Retinal pigment epithelial cell (primary cell): ENCODE measurements at places on chromosomes 16 and 17.

GRCh38 chr17:44992242-44992939 is 24.3 kb upstream of the C1QL1 start:
- DNase-seq = no peak

- DNase-seq = no peak
Measured at GRCh38 chr17:72539981-72540897, 419.4 kb downstream of the SOX9 start.

DNA sequence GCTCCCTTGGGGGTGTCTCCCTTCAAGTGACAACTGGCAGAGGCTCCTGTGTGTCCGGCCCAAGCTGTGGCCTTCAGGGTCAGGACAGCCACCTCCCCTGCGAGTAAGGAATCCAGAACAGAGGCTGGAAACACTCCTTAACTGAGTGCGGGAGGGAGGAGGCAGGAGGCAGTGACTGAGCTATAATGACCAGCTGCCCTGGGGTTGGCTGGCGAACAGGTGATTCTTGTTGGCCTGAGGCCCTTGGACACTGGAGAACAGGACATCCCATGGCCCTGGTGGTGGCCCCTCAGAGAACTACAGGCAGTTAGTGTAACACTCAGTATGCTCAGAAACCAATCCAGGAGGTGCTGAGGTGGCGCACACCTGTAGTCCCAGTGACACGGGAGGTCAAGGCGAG is 9.4 kb upstream of the SNAI3 start:
- DNase-seq = no peak

DNA sequence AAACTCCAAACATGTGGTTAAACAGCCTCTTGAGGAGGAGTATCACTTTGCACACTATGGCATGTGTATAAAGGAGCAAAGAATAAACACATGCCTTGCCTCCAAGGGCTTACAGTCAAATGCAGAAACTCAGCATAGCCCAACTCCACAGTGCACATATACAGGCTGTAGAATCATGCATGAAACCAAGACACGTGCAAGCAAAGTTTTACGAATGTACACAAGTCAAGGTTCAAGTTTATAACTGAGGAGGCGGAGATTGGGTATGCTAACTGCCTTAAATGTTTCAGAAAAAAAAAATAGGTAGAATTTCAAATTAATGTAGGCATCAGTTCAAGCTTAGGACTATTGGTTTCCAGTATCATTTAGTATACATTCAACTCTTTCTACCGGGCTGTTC is 321.1 kb downstream of the SOX9 start:
- no peak for DNase-seq

DNA sequence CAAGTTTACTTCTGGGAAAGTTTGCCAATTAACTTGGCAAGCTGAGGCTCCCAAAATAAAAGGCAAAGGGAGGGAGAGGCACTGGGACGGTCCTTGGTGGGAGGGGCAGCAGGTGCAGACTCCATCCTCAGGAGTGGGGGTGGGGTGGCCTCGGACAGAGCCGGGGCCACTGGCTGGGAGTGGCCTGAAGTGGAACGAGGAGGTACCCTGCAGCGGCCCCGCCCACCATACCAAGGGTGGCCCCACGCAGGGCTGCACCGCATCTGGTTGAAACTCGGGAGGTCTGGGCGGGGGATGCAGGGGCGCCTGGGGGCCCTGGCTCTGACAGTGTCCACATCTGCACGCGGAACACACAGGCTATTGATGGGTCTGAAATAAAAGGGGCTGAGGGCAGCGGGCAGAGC is 42.4 kb upstream of the SLC38A10 start:
- no peak for DNase-seq

GRCh38 chr17:55120651-55121050 is 144.1 kb upstream of the HLF start:
- no peak for DNase-seq

- DNase-seq = no peak
Measured at GRCh38 chr16:47519546-47519945, 58.4 kb downstream of the PHKB start.

DNA sequence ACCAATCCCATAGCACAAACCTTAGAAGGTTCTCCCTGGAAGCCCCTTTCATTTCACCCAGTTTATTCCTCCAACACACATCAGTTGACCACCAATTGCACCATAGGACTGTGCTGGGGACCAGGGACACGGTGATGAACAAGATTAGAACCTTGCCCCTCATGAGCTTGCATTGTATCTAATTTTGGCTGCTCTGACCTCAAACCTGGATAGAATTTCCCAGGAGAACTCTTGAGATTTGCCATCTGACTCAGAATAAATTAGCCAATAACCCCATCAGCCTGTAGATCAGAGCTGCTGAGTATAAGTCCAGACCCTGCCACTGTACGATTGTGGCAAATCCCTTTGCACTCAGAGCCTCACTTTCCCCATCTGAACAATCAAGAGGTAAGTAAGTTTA is 52.1 kb downstream of the CDH11 start:
- no peak for DNase-seq

DNA sequence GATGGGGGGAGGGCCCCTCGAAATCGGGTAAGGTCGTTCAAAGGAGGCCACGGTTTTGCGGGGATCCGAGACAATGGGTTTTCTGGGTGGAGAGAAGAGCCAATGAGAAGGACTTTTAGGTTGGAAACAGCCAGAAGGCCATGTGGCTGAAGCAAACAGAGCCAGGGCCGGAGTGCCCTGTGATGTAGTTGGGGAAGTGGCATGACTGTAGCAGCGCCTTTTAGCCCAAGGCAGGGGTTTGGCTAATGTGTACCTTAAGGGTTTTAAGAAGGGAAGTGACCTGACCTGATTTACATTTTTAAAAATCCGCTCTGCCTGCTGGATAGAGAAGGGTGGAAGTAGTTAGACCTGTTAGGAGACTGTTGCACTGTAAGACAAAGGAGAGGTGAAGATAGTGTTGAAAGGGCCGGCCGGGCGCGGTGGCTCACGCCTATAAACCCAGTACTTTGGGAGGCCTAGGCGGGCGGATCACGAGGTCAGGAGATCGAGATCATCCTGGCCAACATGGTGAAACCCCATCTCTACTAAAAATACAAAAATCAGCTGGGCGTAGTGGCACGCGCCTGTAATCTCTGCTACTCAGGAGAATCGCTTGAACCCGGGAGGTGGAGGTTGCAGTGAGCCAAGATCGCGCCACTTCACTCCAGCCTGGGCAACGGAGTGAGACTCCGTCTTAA is 1.0 kb downstream of the LYRM1 start:
- no peak for DNase-seq

DNA sequence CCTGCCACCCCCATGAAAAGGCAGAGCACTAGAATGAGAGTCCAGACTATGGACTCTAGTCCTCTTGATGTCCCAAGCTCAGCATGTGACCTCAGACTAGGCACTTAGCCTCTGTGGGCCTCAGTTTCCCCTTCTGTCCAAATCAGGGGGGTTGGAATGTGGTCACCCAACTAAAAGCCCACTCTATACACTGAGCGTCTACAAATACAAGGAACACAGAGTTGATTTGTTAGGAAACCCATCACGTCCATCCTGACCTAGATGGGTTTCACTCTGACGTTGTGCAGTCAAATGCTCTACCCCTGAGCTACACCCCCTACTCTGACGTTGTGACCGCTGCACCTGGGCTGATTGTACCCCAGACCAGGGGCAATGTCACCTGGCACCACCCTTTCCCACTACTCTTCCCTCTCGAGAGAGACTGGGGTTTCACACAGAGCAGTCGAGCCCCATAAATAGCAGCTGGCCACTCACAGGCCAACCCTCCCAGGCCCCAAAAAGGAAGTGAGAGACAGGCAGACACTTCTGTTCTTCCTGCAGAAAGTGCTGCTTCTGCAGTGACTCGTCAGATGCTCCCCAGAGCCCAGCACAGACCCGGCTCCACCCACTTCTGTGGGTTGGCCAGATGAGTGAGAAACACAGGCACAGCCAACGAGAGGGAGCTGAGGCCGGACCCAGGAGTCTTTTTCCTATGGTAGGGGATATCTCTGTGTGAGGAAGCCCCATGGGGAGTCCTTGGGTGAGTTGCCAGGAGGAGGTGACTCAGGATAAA is 16.1 kb upstream of the TNFRSF13B start:
- DNase-seq = no peak

DNA sequence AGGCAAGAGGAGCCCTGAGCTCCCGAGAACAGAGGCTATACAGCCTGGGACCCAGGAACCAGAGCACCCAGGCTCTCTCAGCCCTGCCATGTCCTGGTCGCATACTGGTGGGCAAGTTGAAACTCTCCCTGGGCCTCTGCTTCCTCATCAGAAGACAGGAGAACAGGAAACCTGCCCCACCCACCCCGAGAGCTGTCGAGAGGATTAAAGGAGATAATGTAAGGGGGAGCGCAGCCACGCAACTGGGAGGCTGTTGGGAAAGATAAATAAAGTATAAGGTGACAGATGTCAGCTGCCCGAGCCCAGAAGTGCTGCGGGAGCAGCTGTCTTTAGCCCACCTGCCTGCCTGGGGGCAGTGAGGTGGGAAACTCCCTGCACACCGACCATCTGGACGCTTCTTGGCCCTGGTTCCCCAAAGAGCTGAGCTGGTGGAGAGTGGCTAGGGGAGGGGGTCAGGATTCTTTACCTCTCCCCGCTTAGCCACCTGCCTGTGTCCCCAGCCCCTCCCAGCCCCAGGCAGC is 6.8 kb downstream of the KIF19 start:
- DNase-seq = no peak

DNA sequence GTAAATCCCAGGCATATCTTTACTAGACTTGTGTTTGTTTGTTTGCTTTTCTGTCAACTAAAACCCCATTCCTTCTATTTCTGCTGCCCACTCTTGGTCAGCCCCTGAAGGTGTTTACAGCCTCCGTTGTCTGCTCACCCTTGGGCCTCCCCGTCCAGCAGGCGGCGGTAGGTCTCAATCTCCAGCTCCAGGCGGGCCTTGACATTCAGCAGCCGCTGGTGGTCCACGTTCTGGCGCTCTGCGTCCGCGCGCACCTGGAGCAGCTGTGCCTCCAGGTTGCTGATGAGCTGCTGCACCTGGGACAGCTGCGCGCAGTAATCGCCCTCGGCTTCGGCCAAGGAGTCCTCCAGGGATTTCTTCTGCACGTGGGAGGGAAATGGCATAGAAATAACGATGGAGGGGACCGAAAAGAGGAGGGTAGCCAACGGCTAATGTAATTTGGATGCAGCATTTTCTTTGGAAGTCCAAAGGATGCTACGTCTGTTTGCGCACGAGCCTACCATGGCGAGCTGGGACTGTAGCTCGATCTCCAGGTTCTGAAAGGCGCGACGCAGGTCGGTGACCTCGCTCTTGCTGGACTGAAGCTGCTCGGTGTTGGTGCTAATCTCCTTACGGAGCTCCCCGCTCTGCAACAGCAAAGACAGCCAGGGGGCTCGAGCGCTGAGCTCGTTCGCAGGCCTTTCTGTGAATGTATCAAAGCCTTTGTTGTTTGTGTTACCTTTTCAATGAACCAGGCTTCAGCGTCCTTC is 3.9 kb downstream of the KRT12 start:
- DNase-seq = no peak

- peak; percentile 43 for DNase-seq
Measured at GRCh38 chr16:77748421-77749005, 26.2 kb downstream of the NUDT7 start.

DNA sequence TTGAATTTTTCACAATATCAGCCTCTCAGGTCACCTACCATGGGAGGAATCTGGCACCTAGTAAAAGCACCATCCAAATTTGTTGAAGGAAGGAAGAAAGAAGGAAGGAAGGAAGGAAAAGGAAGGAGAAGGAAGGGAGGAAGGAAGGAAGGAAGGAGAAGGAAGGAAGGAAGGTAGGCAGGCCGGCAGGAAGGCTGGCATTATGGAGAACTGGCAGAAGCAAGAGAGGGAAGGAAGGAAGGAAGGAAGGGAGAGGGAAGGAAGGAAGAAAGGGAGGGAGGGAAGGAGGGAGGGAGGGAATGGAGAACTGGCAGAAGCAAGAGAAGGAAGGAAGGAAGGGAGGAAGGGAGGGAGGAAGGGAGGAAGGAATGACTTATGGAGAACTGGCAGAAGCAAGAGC is 24.3 kb downstream of the WSCD1 start:
- no peak for DNase-seq

- DNase-seq = no peak
Measured at GRCh38 chr17:9817086-9817485, 4.8 kb downstream of the GSG1L2 start.

DNA sequence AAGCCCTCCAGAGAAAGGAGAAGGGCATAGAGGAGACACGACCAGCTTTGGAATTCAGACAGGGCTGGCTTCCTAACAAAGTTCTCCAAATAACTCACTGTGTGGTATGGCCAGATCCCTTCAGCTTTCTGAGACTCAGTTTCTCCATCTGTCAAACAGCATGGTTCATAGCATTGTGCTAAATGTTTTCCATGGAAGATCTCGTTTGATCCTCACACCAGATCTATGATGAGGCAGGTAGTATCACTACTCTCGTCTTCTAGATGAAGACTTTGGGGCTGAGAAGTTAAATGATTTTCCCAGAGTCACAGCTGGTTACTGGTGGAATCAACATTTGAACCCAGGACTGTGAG is 507.3 kb downstream of the HAPSTR1 start:
- DNase-seq = no peak

DNA sequence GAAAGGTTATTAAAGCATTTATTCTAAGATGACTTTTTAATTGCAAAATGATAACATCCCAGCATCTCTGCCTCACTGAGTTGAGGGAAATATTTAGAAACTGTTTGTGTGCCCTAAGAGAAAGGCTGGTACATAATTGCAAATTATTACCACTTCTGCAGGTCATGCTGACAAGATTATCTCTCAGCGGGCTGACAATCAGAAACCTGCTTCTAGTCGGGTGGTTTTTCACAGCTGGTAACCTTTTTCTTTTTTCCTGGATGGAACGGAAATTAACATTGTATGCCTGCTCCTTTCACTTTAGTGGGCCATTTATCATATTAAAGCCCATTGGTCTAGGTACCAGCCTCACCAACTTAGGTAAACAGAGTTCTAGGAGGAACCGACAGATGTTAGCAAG is 17.0 kb upstream of the NUDT7 start:
- no peak for DNase-seq

DNA sequence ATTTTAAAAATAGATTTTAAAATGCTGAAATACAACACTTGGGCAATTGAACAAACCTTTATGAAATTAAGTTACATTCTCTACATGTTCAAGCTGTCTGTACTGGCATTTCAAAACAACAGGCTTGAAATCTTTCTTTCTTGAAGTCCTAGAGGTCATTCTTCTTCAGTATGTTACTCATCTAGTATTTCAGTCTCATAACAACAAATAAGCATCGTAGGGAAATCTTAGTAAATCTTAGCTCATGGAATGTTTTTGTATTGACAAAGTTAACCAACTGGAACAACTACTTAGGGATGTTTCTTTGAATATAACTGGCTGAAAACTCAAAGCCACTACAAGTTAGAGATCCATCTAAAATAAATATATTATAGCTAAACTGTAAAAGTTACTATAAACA is 96.6 kb downstream of the KIF2B start:
- DNase-seq = no peak
